ENCODE measurements at places on chromosomes 13 and 19.

GRCh38 chr13:93003531-93003930 lies 223.1 kb upstream of the GPC6 start:
- no peak for DNase-seq

GRCh38 chr13:50257646-50258045 lies 242.4 kb downstream of the KCNRG start:
- DNase-seq, result no peak

DNA sequence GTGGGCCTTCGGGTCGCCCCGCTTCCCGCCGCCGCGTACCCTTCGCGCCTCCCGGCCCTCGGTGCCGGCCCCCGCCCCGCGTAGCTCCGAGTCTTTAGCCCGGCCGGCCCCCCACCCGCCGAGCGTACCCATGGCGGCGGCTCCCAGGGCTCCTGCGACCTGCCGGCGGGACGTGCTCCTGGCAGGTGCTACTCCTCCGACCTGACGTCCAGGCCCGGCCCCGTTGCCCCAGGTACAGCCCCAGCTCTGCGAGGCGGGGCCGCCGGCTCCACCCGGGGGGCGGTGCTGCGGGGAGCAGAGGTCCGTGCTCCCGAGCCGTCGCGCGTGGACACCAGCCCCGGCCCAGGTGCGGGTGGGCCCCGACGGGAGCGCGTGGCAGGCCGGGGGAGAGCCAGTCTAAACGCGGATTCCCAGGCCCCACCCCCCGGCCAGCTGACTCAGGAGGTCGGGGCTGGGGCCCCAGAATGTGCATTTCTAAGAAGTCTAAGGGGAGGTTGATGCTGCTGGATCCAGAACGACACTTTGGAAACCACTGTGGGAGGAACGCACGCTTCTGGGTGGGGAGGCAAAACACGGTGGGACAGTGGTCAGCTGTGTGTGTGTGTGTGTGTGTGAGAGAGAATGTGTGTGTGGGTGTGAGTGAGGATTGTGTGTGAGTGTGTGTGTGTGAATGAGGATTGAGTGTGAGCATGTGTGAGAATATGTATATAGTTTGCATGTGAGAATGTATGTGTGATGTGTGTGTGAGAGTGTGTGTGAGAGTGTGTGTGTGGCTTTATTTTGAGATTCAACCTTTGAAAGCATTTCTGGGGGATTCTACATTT lies at the start of gene SLC15A1:
TSS of gene SLC15A1 (minus strand) at position 206 of the 824 bp plus-strand sequence. CDS start at position 132, 74 bp downstream.
- DNase-seq, result no peak

DNA sequence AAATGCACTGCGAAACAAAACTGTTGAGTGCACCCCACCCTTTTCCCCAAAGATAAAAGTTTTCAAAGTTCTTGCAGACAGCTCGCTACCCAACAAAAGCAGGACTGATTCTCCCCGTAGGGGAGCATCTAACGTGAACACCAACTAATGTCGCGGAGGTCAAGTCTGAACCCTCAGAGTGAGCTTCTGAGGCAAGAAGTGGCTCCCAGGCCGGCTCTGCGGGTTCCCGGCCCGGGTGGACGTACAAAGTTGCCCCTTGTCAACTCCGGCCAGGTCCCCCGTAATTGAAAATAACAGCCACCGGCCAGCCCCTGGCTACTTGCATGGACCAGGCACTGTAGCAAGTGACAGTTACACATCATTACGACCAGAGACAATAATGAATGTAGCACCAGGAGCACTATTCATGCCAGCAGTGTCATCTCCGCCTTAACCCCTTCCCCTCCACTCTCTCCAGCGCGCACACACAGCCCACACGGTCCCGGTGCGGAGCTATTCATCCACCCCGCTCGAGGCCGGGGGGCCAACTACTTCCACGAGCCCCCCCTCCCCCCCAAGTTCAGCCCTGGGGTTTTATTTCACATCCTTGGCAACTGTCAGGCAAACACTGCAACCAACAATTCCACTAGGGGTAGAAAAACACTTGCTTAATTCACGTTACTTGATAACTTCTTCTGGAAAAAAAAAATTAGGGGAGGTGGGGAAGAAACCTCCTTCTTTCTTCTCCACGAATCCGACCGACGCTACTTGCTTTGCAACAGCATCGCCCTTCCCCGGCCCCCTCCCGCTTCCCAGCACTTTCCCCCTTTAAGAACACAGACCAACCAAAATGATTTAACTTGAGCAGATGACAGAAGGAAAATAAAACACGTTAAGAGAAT lies 1.2 kb downstream of the KLF12 start:
- peak; percentile 27 for DNase-seq
